ENCODE measurements at places on chromosomes 11 and 22.

DNA sequence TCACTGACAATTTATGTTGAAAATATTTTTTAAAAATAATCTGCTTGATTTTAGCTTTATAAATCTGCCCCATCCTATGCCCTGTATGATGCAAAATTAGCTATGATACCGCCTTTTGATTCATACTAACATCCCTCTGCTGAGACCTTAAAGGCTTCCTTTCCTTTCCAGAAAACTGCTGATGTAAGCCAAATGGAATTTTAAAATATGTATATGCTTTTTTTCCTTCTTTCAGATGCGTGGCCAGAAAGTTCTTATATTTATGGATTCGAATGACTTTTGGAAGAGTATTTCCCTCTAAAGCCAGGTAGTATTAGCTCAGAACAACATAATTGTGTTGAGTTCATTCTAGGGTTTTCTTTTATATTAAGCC is 34.5 kb downstream of the SFI1 start:
- no peak for DNase-seq

- DNase-seq, result no peak
Measured at GRCh38 chr11:111801135-111801534, 34.9 kb upstream of the PPP2R1B start.

DNA sequence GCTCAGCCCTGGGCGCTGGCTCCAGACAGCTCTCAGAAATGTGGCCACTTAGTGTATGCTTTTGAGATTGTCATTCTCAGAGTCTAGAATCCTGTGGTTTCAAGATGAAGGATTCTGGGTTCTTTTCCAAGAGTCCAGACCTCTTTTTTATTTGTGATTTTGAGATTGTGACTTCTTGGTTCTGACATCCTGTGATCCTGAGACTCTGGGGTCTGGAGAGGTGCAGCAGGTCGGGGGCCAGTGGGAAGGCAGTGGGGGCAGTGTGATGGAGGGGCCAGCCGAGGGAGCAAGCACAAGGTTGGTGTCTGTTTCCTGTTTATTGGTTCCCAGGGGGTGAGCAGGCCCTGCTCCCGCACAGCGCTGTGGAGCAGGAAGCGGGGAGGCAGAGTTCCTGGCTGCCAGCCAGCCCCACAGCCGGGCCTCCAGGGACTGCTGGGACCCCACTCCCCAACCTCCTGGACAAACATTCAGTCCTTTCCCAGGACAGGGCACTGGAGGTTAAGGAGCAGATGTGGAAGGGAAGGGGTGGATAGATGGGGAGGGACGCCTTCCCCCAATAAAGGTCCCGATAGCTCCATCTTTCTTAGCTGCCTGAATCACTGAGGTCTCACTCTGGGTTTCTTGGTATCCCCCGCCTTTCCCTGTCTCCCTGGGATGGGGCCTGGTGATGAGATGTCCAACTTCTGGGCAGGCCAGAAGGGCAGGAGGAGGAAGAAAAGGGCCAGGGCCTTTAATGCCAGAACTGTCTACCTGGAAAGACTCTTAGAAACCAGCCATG is 13.7 kb downstream of the ARHGEF17 start:
- no peak for DNase-seq

DNA sequence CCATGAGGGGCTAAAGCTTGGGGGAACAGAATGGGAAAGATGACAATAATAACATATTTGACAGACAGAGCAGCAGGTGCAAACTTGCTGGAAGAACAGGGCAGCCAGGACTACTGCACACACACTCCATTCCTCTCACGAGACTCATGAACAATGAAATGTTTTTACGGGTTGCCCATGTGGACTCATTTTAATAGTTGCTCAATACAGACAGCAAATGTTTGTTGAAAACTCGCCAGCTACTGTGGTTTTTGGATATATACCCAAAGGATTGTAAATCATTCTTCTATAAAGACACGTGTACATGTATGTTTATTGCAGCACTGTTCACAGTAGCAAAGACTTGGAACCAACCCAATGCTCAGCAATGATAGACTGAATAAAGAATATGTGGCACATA is 10.3 kb downstream of the SYT13 start:
- DNase-seq, result no peak

GRCh38 chr11:94449029-94449428 is 44.6 kb downstream of the MRE11 start:
- no peak for DNase-seq

DNA sequence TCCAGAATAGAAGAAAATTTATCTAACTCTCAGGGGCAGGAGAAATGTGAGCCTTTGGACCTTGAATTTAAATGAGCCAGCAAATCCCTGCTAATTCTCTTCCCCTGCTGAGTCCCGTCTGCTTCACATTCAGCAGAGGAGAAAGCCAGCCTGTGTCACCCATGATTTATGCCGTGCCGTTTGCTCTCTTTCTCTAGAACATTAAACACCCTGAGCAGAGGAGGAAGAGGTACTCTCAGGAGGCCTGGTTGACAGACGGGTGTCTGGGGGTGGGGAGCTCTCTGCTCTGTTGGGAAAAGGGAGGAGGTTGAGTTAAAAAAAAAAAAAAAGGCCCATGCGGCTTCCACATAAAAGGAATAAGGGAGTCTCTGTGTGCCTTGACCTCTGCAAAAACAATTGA is 11.3 kb upstream of the MTMR3 start:
- DNase-seq, result no peak

GRCh38 chr11:95605271-95605940 is 184.2 kb downstream of the FAM76B start:
- no peak for DNase-seq

- no peak for DNase-seq
Measured at GRCh38 chr11:12496181-12497025, 119.0 kb downstream of the PARVA start.

GRCh38 chr22:32281072-32281471 is 25.9 kb upstream of the SLC5A4 start:
- DNase-seq, result no peak

- DNase-seq, result no peak
Measured at GRCh38 chr11:108085672-108086071, 35.7 kb upstream of the ACAT1 start.

Data from stimulated activated CD8-positive, alpha-beta memory T cell treated with anti-CD3 and anti-CD28 coated beads, Interleukin-4, amount 100 ng/mL, for 1 hour (primary cell).